ENCODE measurements at places on chromosomes 6 and 20.

DNA sequence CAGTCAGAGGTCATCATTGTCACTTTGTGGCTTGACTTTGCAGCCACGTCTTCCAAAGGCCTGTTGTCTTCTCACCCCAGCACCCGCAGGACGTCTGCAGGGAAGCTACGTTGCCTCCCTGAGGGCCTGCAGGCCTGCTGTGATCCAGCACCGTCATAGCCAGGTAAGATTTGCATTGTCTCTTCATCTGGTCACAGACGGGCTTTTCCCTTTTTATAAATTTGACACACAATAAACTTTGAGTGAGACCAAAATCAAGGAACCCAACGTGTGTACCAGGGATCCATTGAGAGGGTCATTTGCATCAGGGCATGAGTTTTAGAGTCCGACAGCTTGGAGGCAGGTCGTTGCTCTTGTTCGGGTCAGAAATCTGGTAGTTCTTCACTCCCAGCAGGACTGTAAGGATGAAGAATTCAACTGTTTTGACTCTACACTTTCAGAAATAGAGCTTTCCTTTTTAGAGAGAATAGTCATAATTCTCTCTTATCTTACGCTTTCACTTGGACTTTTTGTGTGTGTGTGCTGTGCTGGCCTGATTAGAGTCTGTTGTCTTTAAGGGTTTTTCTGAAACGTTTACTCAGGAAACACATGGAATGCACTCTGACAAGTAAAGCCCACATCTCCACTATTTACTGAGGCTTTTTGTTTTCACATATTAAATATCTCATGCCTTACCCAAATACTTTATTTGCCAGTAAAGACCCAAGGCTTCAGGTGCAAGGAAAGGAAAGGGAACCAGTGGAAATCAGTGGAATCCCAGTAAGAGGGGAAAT is 177.2 kb upstream of the TAB2 start:
- no peak overlapping the region for H3K4me3 ChIP-seq
- peaks cover 10% of the 10 kb centered on the region for H3K27me3 ChIP-seq
- no peaks in the 10 kb centered on the region for H3K36me3 ChIP-seq
- H3K27ac ChIP-seq: no peak overlapping the region
- DNase-seq: no peak

- H3K4me1 ChIP-seq: no peaks in the 10 kb centered on the region
- H3K27me3 ChIP-seq: no peaks in the 10 kb centered on the region
- no peak overlapping the region for H3K4me3 ChIP-seq
- no peak for DNase-seq
- no peak overlapping the region for H3K27ac ChIP-seq
Measured at GRCh38 chr6:18629571-18629970, 242.4 kb downstream of the RNF144B start.

DNA sequence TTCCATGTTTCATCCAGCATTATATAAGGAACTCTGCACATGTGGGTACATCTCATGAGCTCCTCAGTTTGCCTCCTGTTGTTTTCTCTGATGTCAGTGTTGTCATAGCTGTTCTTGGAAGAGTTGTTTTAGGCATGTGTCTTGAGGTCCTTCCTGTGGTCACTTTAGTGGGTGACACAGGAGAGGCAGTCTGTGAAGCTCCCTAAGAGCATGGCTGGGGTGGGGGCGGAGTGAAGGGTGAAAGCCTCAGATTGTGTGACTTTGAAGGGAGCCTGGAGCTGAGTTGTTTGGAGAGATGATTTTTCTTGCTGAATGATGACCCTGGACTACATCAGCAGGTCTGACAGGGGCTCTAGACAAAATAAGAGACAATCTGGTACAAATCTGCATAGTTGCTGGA is 37.7 kb downstream of the PPP1R14C start:
- no peak overlapping the region for H3K4me3 ChIP-seq
- no peaks in the 10 kb centered on the region for H3K36me3 ChIP-seq
- no peak for DNase-seq
- no peak overlapping the region for H3K27ac ChIP-seq
- no peaks in the 10 kb centered on the region for H3K27me3 ChIP-seq
- peaks cover 3% of the 10 kb centered on the region for H3K4me1 ChIP-seq

DNA sequence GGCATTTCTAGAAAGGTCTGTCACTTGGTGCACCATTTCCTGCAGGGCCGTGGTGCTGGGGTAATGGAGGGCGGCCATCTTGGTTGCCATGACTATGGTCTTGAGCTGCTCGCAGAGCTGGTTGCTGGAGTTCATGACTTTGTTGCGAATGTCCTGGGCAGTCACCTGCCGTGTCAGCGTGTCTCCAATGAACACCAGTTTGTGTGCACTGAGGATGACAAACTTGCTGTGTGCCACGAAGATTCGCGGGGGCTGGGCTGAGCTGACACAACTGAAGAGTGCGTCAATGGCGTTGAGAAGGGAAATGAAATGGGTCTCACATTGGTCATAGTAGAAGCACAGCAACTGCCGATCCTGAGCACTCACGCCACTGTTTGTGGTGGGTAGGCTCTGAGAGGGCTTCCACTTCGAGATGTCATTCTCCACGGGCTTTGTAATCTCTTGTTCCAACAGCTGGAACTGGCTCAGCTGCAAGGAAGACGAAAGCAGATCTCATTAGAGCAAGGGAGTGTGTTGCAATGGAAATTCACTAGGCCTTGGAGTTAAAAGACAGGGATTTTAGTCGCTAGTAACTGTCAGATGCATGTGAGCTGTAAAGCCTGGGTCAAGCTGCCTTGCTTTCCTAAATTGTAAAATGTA is 47.1 kb downstream of the NEDD9 start:
- no peak overlapping the region for H3K4me3 ChIP-seq
- no peak for DNase-seq
- no peak overlapping the region for H3K27ac ChIP-seq
- H3K4me1 ChIP-seq: no peaks in the 10 kb centered on the region

DNA sequence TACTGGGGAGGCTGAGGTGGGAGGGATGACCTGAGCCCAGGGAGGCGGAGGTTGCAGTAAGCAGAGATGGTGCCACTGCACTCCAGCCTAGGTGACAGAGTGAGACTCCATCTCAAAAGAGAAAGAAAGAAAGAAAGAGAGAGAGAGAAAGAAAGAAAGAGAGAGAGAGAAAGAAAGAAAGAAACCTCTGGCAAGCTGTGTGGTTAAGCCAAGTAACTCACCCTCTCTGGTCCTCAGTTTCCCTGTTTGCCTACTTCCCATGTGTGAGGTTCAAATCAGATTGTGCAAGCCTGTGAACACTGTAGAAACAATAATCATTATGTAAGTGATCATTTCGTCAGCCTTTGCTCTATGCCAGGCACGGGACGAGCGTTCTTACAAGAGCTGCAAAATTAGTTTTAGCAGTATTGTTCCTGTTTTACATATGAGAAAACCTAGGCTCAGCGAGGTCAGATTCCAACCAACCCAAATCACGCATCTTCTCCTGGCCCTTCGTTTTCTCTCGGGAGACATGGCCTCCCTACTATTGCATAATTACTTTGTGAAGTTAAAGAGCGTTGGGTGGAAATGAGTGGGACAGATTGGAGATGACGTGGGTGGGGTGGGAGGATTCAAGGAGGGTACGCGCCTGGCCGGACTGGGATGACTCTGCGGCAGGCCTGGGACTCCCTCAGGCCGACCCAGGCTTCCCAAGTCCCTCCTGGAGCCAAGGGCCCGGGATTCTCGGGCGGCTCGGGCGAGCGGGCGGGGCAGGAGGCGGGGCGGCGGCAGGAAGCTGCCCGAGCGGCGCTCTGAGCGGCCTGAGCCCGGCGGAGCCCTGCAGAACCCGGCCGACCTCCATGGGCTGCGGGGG is at the start of gene SNX21:
SNX21 (plus strand) TSS at position 770 of the 853 bp plus-strand sequence. CDS start 121 bp downstream, outside the sequence.
- peak within 1 kb of the TSS; percentile 80 for H3K4me3 ChIP-seq
- peak within 1 kb of the TSS; percentile 72 for H3K27ac ChIP-seq
- no peaks in the 10 kb centered on the region for H3K27me3 ChIP-seq
- DNase-seq: no peak
- peaks cover 12% of the 10 kb centered on the region for H3K4me1 ChIP-seq

DNA sequence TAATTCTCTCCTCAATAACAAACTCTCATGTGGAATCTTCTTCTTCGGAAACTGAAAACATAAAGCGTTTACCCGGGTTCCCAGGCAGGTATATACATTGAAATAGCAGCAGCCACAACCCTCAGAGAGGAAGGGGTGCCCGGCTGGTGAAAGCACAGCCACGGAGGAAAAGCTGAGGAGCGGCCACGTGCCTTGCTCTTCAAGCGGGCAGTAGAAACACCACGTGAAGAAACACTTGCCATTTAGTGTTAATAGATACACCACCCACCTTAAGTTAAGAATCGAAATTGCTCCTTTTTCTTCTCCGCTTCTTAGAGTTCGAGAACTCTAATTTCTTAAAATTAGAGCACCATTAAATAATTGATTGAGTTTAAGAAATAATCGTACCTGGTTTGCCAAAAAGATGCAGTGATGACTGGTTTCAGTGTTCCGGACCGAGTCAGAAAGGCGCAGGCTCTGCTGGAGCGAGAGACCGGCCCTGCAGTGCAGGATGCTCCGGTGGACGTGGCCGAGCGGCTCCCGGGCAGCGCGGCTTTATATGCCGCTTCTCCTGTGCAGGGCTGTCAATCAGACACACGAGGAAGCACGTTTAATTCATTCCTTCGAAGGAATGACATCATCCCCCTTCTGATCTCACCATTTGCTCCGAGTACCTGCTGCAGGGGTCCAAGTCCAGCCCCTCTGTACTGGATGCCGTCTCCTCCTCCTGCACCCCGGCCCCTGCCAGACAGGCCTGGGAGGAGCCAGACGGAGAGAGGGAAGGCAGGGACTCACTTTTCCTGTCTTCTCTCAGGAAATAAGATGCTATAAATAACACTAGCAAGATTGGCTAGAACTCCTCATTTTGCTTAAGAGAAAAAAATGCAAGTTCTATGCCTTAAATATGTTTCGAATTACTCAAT is at the start of gene THBS2:
THBS2 (minus strand) TSS at position 510 of the 902 bp plus-strand sequence. CDS start 3,062 bp downstream, outside the sequence.
- peaks cover 18% of the 10 kb centered on the region for H3K4me1 ChIP-seq
- no peaks in the 10 kb centered on the region for H3K36me3 ChIP-seq
- H3K27me3 ChIP-seq: peaks cover 26% of the 10 kb centered on the region

- H3K27me3 ChIP-seq: no peaks in the 10 kb centered on the region
- H3K4me1 ChIP-seq: no peaks in the 10 kb centered on the region
- peaks cover 2% of the 10 kb centered on the region for H3K36me3 ChIP-seq
- H3K27ac ChIP-seq: no peak overlapping the region
Measured at GRCh38 chr6:4017058-4017739, 61.7 kb downstream of the FAM217A start.

- no peak for DNase-seq
- no peak overlapping the region for H3K4me3 ChIP-seq
- H3K27me3 ChIP-seq: no peaks in the 10 kb centered on the region
- H3K27ac ChIP-seq: no peak overlapping the region
- H3K4me1 ChIP-seq: no peaks in the 10 kb centered on the region
Measured at GRCh38 chr20:15942130-15942529, 631.1 kb downstream of the KIF16B start.

DNA sequence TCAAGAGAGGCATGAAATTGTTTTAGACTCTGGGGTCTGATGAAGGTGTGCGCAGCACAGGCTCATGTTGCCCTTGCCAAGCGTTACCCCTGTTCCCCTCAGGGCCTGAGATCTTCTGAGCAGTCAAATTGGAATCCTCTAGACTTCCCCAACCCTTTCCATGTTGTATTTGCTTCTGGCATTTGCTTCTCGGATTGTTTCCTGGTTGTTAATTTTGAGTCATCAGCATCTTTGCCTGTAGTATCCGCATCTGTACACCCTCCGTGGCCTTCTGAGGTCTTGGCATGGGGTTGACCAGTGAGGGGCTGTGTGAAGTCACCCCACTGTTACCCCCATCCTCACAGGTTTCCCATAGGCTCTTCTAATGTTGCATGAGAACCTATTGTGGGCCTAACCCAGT is 40.9 kb downstream of the SLC24A3 start:
- no peak overlapping the region for H3K27ac ChIP-seq
- no peaks in the 10 kb centered on the region for H3K27me3 ChIP-seq
- H3K4me1 ChIP-seq: no peaks in the 10 kb centered on the region
- no peak for DNase-seq
- no peak overlapping the region for H3K4me3 ChIP-seq

DNA sequence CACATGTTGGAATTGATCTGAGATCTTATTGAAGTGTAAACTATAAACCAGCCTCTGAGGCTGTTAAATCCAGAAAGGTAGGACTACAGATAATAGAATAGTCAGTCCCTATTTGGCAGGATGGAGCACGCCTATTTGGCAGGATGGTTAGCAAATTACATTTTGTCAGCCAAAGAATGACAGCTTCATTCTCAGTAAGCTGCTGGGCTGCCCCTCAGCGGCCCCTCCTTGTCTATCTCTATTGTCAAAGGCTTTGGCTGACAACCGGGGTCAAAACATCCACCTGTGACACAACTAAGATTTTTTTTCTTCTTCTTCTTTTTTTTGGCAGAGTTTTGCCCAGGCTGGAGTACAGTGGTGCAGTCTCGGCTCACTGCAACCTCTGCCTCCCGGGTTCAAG is 123.4 kb upstream of the ECI2 start:
- no peak overlapping the region for H3K4me3 ChIP-seq
- no peaks in the 10 kb centered on the region for H3K36me3 ChIP-seq
- no peaks in the 10 kb centered on the region for H3K4me1 ChIP-seq
- H3K27ac ChIP-seq: no peak overlapping the region
- H3K27me3 ChIP-seq: no peaks in the 10 kb centered on the region

GRCh38 chr6:39948199-39948791 is 14.0 kb upstream of the MOCS1 start:
- H3K4me1 ChIP-seq: no peaks in the 10 kb centered on the region
- H3K27me3 ChIP-seq: peaks cover 36% of the 10 kb centered on the region
- H3K4me3 ChIP-seq: no peak overlapping the region
- H3K36me3 ChIP-seq: no peaks in the 10 kb centered on the region
- H3K27ac ChIP-seq: no peak overlapping the region
- no peak for DNase-seq

GRCh38 chr6:167711211-167711610 is 115.5 kb upstream of the AFDN start:
- H3K4me1 ChIP-seq: peaks cover 12% of the 10 kb centered on the region
- no peak overlapping the region for H3K4me3 ChIP-seq
- H3K27ac ChIP-seq: no peak overlapping the region
- DNase-seq: no peak
- no peaks in the 10 kb centered on the region for H3K36me3 ChIP-seq

DNA sequence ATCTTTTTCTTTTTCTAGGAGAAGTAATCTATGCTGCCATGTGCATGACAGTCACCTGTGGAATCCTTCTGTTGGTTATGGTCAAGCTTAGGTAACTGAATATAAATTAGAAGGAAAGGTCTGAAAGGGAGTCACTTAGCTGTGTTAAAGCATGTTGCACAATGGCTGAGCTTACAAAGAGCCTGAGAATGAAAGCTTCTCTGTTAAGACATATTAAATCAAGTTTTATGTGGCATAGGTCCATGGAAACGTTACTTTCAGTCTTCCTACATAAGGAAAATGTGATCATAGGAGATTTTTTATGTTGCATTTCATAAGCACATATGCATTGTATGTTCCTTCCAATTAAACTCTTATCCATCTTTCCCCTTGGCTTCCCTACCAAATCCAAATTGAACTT is 72.1 kb downstream of the GFRAL start:
- no peak overlapping the region for H3K4me3 ChIP-seq
- H3K27me3 ChIP-seq: no peaks in the 10 kb centered on the region
- no peaks in the 10 kb centered on the region for H3K36me3 ChIP-seq
- no peak overlapping the region for H3K27ac ChIP-seq
- no peak for DNase-seq
- no peaks in the 10 kb centered on the region for H3K4me1 ChIP-seq

Data from neuronal stem cell (in vitro differentiated cells).